Sigmoid colon (tissue), 7 donors: ENCODE measurements at places on chromosomes 2 and 18.

DNA sequence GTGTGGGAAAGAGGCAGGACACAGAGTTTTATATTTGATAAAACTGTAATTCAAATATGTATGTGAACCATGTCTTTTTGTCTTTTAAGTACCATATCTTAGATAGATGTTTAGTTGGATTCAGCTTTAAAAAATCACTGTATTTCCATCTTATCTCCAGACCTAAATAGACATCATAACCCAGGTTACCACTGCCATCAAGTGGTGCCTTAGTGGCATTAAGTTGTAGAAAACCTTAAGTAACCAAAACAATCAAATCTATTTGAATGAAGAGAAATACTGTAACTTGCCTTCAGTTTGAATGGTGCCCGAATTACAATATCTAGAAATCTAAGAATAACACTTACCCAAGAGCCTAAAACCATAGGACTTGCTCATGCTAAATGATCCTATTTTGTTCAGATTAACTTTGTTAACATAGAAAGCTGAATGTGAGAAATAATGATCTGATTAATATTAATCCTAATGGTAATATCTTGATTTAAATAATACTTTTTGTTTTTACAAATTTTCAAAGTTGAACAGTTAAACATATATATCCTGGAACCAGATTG is 92.5 kb upstream of the MAP2 start:
- DNase-seq: no peak

DNA sequence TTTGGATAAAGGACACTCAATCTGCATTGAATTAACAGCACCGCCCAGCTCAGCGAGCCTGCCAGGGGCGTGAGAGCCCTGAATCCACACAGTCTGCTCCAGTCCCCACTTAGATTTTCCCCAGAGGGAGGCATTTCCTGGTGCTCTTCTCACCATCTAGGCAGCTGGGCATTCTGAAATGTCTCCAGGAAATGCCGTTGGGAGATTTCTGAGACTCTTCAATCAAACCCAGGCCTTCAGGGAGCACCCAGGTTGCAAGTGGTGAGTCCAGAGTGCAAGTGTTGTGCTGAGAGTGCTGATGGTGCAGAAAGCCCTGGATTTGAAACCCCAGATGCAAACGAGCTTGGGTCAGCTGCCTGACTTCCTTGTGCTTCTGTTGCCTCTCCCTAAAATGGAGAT is 23.4 kb upstream of the TMEM37 start:
- no peak for DNase-seq

DNA sequence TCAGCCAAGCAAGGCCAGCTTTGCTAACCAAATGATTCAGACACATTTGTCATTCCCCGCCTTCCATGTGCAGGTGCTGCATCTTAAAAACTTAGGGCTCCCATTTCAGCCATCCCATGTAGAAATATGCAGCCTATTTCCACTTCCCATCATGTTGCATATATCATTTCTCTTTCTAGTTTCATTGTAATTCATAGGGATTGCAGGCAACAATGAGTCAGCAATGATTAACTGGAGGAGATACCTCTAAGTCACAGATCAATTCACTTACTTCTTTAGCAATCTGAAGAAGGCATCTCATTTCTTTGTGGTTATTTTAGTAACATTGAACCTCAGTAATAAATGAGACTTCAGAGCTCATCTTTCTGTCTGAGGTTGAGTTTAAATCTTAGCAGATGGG is 276.1 kb upstream of the PKDCC start:
- DNase-seq: no peak

- DNase-seq: no peak
Observed at GRCh38 chr2:203379156-203379555, 51.0 kb downstream of the ABI2 start.

- no peak for DNase-seq
Observed at GRCh38 chr2:121836611-121837010, 81.2 kb downstream of the TSN start.

DNA sequence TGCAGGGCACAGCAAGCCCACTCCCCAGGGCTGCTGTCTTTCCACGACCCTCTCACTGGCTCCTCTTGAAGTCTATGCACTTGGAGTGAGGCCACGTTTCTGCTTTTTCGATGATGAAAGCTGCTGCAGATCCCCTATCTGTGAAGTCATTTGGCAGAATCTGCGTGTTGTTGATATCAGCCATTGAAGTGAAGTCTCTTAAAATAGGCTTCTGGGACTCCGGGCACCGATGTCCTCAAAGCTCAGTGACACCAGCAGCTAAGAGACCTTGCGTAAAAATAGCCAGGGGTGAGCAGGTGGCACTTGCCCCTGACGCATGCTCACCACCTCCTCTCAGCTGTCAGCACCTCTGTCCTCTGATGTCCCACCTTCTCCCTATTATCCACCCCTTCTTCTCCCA is 89.4 kb upstream of the FHL2 start:
- no peak for DNase-seq

DNA sequence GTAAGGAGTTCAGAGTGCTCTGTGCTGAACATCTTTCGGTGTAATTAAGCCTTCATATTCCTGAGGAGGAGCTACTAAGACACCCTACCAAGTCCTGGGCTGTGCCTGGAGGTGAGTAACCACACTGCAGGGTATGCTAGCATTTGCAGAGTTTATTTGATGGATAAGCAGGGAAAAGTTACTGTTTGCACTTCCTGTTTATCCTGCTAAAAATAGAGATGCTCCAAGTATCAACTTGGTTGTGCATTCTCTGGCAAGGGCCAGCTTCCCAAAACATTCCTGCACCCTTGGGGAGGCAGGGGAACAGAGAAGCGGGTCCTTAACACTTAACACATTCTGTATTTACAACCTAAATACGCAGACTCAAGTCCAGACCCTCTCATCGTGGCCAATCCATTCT is 49.8 kb downstream of the PARD6G start:
- DNase-seq: no peak

DNA sequence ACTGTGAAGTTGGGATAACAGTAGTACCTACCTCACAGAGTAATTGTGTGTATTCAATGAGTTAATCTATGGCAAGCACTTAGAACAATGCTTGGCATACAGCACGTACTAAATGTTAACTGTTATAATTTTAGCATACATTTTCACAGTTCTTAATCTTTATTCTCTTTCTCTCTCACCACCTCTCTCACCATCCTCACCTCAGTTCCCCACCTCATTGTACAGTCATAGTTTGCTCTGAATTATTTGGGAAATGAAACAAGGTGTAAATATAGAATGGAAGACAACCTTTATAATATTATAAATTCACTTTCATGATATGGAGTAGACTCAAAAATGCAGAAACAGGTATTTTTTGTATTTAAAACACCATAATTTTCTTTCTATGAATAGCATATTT is 40.0 kb upstream of the DNAH7 start:
- DNase-seq: no peak

- DNase-seq: no peak
Observed at GRCh38 chr2:148527488-148528340, 116.8 kb upstream of the EPC2 start.

GRCh38 chr2:206245265-206245672 is 29.2 kb upstream of the ZDBF2 start:
- DNase-seq: no peak

DNA sequence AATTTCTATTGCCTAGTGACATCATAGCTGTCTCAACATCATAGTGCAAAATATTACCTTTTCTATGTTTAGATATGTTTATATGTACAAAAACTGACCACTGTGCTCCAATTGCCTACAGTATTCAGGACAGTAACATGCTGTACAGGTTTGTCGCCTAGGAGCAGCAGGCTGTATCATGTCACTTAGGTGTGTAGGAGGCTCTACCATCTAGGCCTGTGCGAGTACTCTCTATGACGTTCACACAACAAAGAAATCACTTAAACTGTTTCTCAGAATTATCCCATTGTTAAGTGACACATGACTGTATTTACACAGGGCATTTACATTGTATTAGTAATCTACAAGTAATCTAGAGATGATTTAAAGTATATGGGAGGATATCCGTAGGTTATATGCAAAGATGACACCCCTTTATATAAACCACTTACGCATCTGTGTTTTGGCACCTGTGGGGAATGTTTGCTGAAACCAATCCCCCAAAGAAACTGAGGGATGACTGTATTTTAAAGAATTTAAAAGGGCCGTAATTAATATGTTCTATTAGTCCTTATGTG is 24.7 kb downstream of the IL1R2 start:
- DNase-seq: no peak

DNA sequence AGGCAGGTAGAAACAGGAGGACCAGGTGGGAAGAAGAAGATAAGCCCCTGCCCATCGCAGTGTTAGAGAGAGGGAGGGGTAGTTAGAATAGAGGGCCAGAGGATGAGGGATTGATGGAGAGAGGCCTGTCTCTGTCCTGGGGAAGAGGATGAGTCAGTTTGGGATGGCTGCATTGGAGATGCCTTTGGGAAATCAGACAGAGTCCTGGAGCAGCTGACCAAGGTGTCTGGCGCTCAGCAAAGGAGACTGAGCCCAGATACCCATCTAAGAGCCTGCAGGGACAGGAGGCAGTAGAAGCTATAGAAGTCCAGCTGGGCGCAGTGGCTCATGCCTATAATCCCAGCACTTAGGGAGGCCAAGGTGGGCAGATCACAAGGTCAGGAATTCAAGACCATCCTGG is 177.8 kb upstream of the HAAO start:
- DNase-seq: no peak

GRCh38 chr2:241224018-241224850 is 35.8 kb downstream of the ANO7 start:
- no peak for DNase-seq

GRCh38 chr2:66428986-66429612 is 5.8 kb upstream of the MEIS1 start:
- no peak for DNase-seq

GRCh38 chr18:27461957-27462356 is 276.8 kb upstream of the CHST9 start:
- DNase-seq: no peak

- DNase-seq: no peak
Observed at GRCh38 chr2:25655316-25655715, 18.1 kb downstream of the DTNB start.

DNA sequence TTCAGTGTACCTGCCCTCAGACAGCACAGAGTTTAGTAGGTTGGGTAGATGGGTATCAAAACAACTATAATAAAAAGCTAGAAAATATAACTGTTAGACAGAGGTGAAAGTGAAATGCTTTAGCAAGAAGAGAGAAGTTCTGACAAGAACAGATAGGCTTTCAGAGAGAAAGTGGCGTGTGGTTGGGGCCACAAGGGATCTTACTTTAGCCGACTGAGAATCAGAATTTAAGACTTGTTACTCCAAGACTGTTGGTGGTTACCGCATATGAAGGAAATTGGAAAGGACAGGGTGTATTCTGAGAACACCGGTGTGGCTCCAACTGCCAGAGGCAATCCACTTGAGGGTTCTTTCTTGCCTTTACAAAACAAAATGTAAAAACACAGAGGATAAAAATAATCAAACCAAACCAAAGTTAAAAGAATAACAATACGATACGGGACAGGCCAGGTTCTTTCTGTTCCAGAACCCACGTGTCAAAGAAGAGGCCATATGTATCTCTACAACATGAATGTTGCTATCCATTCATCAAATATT is 44.4 kb upstream of the AGPS start:
- DNase-seq: no peak

DNA sequence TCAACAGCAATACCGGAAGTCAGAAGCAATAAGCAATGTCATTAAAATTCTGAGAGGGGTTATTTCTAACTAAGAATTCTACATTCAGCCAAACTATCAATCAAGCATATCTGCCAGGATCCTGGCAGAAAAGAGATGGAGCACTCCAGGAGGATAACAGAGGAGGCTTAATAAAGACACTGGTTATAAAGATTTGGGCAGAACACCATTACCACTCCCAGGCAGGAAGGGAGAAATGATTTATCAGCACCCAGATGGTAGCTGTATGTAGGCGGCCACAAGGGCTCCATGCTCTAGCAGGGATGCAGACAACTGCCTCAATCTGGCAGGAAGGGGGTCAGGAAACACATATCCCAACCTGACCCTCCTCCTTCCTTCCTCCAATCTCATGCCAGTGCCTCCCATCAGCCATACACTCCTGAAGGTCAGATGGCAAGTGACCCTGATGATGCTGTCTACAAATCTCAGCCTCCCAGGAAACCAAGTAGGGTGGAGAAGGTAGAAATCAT is 20.5 kb upstream of the TNFAIP6 start:
- no peak for DNase-seq

DNA sequence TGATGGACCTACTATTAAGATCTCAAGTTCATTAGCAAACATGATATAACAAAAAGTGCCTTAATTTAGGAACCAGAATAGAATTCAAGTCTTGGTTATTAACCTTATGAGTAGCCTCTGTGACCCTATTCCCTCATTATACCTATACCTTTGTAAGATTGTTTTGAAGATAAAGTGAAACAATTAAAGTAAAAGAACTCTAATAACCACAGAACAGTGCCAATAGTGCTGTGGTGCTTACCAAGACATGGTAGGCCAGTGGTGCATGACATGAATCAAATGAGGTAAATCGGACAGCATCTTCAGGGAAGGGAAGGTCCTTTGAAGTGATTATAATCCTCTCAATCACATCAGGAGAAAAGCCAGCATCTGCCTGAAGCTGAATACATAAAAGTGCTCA is 36.4 kb downstream of the METTL4 start:
- DNase-seq: no peak

- no peak for DNase-seq
Observed at GRCh38 chr2:110871637-110872036, 139.3 kb downstream of the ACOXL start.
